ENCODE measurements at places on chromosomes 3 and 15.

DNA sequence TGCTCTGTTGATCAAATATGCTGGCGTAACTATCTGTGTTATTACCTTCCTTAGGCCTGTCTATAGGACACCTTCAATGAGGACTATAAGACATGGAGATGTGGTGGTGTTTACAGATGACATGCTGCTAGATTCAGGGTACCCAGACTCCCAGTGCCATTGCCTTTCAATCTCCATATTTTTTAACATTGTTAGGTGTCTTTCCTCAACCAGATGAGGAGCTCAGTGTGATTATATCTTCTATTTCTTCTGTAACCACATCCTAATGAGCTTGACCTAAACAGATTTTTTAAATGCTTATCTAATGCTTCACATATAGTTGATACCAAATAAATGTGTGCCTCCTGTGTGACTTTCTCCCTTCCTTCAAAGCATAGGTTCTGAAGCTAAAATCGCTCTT, 730.1 kb upstream of the NR2F2 start:
- no peak for DNase-seq

DNA sequence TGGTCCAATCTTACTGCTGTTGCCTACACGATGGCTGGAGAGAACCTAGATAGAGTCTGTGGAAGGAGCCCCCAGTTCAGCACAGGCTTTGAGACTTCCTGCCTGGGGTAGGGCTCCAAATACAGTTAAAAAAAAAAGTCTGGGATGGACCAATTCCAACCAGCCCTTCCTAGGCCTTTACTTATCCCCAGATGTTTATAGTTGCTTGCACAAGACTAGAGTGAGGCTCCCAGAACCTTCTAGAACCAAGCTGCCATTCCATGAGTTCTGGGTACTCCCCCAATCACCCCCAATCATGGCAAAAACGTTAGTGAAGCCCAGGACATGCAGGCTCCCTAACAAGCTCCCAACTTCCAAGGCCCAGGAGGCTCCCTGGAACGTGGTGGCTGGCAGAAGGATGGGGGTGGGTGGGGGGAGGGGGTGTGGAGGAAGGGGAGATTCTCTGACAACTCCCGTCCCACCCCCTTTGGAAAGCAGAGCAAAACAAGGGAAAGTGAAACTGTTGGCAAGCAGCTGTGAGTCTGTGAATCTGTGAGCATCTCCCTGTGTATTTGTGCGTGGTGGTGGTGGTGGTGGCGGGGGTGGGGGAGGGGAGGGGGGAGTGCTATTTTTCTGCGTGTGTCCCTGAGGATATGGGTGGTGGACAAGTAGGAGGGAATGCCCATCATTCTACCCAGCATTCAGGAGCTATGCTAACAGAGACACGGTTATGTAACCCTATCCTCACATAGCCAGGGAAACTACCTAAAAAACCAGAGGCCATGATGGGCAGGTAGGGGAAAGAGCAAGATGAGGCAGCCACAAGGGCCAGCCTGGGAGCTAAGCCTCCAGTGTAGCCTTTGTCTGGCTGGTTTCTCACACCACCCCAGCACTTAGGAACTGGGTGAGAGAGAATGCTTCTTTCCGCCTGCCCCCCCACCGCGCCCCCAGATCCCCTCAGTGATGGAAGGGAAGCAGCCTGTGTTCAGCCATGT, 2.0 kb downstream of the MST1R start:
- DNase-seq: no peak

GRCh38 chr3:142282503-142282902, 57.1 kb upstream of the GK5 start:
- no peak for DNase-seq

GRCh38 chr3:67678665-67679064, 24.3 kb upstream of the SUCLG2 start:
- DNase-seq: no peak

GRCh38 chr15:79071901-79072300, 18.7 kb downstream of the RASGRF1 start:
- no peak for DNase-seq

DNA sequence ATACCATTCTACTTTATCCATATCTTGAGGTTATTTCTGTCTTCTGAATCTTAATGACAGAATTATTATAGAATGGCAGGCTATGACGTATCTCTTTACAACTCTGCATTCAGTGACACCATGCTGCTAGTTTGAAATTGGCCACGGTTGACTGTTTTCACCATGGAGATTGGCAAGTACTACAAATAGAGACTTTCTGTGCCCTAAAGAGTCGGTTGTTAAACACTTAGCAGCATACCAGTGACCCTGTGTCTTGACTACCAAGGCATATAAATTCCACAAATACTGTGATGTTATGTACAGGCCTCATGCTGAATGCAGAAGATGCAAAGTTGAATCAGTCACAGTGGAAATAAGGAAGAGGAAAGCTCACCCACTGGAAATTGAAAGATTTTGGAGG, 67.0 kb upstream of the CADPS start:
- DNase-seq: no peak

GRCh38 chr3:192819001-192819569, 91.7 kb upstream of the FGF12 start:
- no peak for DNase-seq

DNA sequence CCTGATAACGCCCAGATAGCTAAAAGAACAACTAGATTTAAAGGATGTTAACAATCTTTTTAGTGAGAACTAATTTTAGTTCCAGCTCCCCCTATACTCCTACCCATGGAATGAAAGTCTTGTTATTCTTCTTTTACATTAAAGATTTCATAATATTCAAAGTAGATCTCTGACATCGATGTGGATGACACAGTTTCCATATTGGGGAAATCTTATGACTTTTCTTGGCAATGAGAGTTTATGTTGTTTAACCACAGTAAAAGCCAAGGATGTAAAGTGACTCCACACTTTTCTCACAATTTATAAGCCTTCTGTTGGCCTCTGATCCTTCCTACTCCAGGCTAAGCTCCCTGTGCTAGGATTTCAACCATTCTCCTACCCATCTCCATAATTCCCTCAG, 332.6 kb upstream of the KCNMB2 start:
- DNase-seq: no peak

DNA sequence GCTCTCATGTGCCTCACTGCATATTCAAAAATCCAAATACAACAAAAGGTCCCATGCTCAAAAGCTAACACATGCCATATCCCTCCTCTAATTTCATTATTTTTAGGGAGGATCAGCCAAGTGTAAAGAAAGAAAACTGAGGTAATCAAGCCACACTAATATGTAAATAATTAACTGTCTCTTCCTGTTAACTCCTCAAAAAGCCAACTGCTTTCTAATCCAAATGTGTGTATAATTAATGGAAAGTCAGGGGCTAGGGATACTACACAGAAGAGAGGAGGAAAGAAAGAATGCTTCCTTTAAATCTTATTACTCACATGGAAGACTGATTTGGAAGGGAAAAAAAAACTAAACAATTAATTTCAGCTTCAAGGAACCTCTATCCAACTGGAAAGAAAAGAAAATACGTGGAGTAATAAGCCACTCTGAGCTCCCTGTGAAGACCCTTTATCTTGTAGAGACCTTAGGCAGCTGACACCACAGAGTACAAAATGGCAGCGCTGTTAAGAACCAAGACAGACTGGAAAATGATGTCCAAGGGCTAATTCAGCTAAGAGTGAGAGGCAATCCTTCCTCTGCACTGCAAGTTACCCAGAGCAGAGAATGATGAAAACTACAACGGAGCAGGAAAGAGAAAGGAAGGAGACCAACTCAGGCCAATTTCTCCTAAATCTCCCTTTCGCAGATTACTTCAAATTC, 56.8 kb downstream of the ZNF148 start:
- no peak for DNase-seq

DNA sequence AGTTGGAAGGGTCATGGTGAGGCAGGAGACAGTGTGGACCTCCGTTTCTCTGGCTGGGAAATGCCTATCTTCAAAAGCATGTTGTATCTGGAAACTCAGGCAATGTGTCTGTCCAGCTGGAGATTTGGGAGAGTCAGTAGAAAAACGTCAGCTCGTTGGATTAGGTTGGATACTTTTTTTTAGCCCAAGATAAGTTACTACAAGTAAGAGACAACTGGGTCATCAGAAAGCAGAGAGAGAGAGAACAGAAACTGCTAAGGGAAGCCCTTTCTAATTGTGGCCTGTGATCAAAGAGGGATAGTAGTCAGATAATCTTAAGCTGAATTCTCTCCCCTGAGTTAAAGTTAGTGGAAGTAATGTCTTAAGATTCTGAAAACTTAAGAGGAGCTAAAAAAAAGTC, 78.9 kb upstream of the ZNF280D start:
- no peak for DNase-seq

DNA sequence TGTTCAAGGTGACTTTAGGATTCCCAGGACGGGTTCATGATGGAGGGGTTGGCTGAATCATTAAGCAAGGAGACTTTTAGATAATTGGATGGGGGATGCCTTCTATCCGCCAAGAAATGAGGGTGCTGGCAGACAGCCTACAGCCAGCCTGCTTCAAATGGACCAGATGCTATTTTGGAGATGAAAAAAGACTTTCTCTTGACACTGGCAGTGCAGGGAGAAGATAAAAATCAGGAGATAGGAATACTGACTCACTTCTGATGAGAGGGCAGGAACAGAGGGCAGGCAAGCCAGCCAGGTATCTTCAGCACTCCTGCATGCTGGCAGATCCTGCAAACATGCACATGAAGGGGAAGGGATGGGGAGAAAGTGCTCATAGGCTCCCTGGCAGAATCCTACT, 7.7 kb upstream of the SYN2 start:
- DNase-seq: no peak

GRCh38 chr3:44359146-44359751, 20.7 kb downstream of the TCAIM start:
- DNase-seq: no peak

GRCh38 chr15:66698318-66698961, 3.6 kb upstream of the SMAD6 start:
- DNase-seq: no peak

DNA sequence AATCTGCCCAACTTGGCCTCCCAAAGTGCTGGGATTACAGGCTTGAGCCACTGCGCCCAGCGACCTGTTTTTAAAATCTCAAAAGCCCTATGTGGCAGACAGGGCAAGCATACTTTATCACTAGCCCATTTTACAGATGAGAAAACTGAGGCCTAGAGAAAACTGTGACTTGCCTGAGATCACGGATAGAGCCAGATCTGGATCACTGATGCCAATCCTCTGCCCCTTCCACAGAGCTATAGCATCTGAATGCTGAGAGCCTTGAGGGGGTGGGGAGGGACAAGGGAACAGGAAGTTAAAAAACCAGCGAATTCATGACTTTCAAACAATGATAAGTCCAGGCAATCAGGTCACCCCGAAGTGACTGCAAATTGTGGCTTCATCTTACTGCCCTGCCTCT, 7.3 kb downstream of the ANKRD63 start:
- no peak for DNase-seq

DNA sequence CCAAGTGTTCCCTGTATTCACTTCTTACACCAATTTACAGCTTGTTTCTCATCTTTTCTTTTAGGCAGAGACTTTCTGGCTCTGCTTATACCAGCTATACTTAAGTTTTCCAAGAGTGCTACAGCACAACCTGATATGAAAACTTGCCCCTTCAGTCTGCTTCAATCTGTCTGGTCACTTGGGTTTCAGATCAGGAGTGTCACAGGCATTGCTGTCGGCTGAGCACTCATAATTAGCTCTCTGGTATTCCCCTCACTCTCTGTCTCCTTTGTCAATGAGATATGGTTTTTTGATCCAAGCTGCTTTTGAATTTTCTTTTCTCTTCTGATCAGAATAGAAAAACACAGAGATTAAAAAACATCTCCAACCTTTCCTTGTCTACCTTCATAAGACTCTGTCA, 194.9 kb upstream of the UMPS start:
- DNase-seq: no peak

GRCh38 chr3:104816008-104816407, 550.7 kb upstream of the ALCAM start:
- DNase-seq: no peak

- peak; percentile 78 for DNase-seq
Measured at GRCh38 chr3:58433400-58434167, at the start of gene PDHB. Gene PDHB, minus strand, starts transcription at chr3:58433832. Its CDS starts 23 bp downstream, at chr3:58433809.

DNA sequence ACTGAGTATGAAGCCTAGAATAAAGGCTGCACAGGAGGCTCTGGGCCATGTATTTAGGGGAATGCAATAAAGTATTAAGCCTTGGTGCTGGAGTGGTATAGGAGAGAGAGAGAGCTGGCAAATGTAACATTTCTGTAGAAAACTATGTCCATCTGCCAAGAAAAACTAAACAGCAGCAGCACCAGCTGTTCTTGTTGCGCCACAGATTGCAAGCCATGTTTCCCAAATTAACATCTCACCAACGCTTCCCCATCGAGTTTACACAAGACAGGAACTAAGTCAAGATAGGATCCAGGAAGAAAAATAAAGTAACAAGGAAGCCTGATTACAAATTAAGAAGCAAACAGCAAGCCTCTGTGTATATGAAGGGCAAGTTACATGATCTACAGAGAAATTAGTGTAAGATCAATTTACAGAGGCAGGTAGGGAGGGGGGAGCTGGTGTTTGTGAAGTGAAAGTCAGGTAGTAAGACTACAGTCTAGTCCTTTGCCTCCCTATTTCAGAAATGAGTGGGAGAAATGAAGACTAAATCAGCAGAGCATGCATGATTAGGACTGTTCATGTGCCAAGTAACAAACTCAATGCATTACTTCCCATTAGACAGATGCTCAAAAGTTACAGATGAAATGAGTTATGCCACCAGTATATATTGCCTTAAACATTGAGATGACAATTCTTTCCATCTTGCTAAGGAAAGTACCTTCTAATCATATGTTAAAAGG, 900.5 kb downstream of the EPHA3 start:
- no peak for DNase-seq

- DNase-seq: no peak
Measured at GRCh38 chr3:39126532-39127071, 19.1 kb downstream of the TTC21A start.

- DNase-seq: no peak
Measured at GRCh38 chr3:64152676-64153466, 72.4 kb downstream of the PRICKLE2 start.

- DNase-seq: no peak
Measured at GRCh38 chr15:101521069-101521468, 31.6 kb upstream of the PCSK6 start.

DNA sequence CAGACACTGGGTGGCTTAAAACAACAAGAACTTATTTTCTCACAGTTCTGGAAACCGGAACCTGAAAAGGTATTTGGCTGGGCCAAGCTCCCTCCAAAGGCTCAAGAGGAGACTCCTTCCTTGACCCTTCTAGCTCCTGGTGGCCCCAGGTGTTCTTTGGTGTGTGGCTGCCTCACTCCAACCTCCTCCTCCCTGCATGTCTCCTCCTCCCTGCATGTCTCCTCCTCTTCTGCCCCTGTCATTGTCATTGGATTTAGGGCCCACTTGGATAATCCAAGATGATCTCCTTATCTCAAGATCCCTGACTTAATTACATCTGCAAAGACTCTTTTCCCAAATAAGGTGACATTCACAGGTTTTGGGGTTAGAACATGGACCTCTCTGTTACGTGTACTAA, 69.8 kb upstream of the MFGE8 start:
- no peak for DNase-seq

GRCh38 chr3:36649125-36649524, 115.2 kb downstream of the DCLK3 start:
- DNase-seq: no peak

- no peak for DNase-seq
Measured at GRCh38 chr15:71465131-71465955, 345.0 kb upstream of the NR2E3 start.

All from T follicular helper cell (primary cell).